Activated naive CD8-positive, alpha-beta T cell treated with anti-CD3 and anti-CD28 coated beads for 36 hours (primary cell): ENCODE measurements at places on chromosomes 3 and 15. TPM values are rescaled to one million over a fixed set of nuclear protein-coding genes. Genes with fewer than 3 reads are reported as not detected.
A peak's percentile ranks its signal among the peaks of the same experiment; 100 is the strongest.

The LRRC49 gene
- total RNA-seq: 1.6 TPM

The GRAMD2A gene
- total RNA-seq: not detected

The OGG1 gene
- total RNA-seq: 27.0 TPM

The TGM4 gene
- total RNA-seq: not detected

The GALNT15 gene
- total RNA-seq: not detected

The SERPINI2 gene
- not detected for total RNA-seq

The BHLHE40 gene
- total RNA-seq: 294 TPM

The OXTR gene
- 0.70 TPM for total RNA-seq

DNA sequence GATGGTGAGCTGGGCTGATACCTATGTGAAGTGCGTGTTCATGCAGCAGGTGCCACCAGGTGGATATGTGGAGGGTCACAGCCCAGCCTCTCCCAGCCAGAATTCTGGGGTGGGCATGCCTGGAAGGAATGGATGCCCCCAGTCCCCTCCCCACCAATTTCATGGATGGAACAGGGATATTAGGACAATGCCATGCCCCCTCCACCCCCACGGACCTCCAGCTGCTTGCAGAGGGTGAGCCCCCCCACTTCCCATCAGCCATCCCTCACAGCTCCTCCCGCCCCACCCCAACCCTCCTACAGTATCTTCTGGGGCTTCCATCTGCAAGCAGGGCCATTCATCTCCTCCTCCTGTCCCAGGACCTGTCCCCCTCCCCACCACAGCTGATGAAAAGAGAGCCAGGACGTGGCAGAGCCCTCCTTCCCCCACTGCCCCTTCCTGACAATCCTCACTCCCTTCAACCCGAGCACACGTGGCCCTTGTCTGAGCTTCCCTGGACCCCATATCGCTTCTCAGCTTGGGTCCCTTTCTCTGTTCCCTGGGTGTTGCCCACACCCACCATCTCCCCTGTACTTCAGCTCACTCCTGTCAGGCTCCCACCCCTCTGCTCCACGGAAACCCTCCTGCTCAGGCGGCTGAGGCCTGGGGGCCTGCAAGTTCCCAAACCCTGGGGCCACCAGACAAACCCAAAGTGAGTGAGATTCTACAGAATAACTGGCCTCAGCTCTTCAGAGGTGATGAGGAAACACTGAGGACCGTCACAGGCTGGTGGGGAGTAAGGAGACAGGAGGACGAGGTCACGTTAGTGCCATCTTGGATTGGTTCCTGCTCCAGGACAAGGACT, 2.8 kb upstream of the SEMA3G start:
- no peak for DNase-seq

- DNase-seq: no peak
Measured at GRCh38 chr3:184040010-184040409, 8.5 kb downstream of the HTR3D start.

GRCh38 chr15:80996247-80996646, 4.5 kb upstream of the TLNRD1 start:
- no peak for DNase-seq

GRCh38 chr3:144859161-144859560, 887.5 kb downstream of the DIPK2A start:
- DNase-seq: no peak

GRCh38 chr3:76028774-76029173, 243.4 kb upstream of the ZNF717 start:
- no peak for DNase-seq

DNA sequence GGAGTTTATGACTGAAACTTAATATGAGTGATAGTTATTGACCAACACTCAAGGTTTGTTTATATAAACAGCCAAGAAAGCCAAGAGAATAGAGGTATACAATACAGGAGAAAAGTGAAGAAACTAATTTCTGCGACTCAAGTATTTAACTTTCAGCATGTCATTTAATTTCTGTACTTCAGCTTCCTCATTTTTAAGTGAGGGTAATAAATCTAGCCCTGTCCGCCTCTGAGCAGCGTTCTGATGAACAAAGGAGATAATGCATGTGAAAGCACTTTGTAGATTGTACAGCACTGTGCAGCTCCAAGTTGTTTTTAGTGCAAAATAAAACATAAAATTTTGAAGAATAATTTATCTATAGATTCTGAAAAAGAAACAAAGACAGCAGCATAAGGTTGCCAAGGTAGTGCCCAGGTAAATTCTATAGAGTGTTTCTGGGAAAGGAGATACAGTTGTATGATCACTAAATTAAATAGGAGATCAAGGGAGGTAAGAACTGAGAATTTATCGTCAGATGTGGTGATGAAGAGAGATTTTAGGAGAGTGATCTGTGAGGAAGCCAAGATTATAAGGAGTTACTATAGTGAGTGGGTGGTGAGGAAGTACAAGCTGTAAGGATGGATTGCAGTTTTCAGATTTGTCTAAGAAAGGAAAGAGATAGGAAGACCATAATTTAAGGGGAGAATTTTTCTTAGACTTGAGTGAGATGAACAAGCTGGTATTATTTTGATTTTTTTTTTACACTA, 71.3 kb downstream of the RASA2 start:
- no peak for DNase-seq

DNA sequence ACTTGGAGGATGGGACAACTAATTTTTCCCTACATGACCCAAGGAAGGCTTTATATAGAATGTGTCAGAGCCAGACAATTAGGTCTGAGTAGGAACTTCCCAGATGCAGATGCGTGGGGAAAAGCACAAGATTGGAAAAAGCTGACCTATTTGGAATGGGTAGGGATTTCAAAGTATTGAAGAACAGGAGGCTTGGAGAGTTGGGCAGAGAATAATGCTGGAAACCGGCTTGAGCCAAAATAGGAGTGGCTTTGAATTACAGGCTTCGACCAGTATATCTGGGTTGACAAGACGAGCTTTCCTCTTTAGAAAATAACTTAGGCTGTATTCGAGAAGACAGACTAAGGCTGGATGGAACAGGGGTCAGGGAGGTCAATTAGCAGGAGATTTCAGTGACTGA, 181.1 kb downstream of the GBE1 start:
- no peak for DNase-seq

GRCh38 chr3:49839193-49839809, 17.1 kb downstream of the TRAIP start:
- peak; percentile 74 for DNase-seq

- DNase-seq: no peak
Measured at GRCh38 chr3:43978708-43979107, 263.0 kb upstream of the TOPAZ1 start.

DNA sequence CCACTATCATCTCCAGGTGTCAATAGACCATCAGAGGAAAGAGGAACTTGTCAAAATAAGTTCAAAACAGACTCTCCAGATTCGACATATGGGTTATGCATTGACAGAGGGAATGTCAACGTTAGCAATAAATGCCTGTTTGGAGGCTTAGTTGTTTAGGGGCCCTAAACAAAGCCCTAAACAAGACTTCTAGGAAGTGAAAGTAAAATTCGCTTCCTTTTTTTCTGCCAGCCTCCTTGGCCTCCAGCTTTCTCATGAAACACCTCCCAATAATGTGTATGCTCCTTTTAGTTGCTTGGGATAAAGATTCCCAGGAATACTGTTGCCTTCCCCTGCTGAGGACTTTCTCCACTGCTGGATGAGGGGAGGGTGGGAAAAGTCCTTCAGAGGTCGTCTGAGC, 70.9 kb upstream of the ARNT2 start:
- no peak for DNase-seq

GRCh38 chr3:141009496-141009895, 41.7 kb upstream of the SPSB4 start:
- no peak for DNase-seq

DNA sequence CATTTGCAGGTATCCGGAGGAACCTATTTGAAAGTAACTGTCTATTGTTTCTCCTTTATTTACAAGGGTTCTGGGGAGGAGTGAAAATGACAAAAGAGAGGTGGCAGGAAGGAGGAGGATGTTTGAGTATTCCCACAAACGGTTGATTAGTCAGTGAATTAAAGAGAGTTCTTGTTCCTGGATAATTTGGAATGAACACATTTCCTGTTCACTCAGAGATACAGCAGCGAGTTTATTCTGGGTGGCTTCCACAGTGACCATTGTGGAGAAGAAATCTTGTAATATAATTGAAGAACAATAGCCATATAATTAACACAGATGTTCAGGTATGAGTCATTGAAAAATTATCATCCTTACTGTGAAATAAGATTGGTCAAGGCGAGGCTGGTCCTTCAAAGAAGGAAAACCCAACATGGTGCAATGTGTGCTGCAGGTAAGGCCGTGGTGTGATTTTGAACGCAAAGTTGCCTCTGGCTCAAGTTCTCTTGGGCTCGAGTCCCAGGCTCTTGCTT, 77.3 kb downstream of the NFKBIZ start:
- DNase-seq: no peak

DNA sequence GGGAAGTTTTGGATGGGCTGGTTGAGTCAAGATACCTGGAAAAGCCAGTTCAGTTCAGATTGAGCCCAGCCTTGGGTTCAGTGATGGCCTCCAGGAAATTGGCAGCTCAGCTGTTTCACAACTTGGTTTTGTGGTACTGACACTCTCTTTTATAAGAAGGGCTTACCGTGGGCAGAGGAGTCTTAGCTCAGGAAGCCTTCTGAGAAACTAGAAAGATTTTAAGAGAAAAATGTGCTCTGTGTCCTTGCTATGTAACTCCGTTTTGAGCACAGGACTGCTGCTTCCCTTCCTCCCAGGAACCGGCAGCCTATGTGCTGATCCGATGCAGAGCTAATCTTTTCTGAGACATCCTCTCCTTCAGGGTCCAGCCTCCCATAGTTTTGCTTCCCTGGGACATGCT, 46.6 kb upstream of the RASGRP1 start:
- DNase-seq: peak; percentile 48

DNA sequence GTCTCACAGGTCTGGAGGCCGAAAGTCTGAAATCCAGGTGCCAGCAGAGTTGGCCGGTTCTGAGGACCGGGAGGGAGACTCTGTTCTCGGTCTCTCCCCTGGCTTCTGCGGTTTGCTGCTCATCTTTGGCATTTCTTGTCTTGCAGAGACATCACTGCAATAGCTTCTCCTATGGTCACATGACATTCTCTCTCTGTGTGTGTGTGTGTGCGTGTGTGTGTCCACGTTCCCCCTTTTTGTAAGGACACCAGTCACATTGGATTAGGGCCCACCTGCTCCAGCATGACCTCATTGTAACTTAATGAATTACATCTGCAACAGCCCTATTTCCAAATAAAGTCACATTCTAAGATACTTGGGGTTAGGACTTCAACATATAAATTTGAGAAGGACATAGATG, 12.4 kb upstream of the ATP10A start:
- DNase-seq: no peak
